Left cardiac atrium (tissue), 4 donors: ENCODE measurements at places on chromosomes 3 and 15. TPM values are rescaled to one million over a fixed set of nuclear protein-coding genes. Genes with fewer than 3 reads are reported as not detected.

The IMPDH2 gene
- 60.2 TPM for total RNA-seq

The CFAP100 gene
- not detected for total RNA-seq

The LMCD1 gene
- total RNA-seq = 63.7 TPM

The ABHD17C gene
- 3.3 TPM for total RNA-seq

The ALPK3 gene
- 75.7 TPM for total RNA-seq

The RPP14 gene
- total RNA-seq = 24.2 TPM

The SGO1 gene
- total RNA-seq = 0.80 TPM

The TM4SF18 gene
- 13.2 TPM for total RNA-seq

The RTP1 gene
- not detected for total RNA-seq

The C2CD4B gene
- total RNA-seq = 4.1 TPM

The ZMAT3 gene
- 17.1 TPM for total RNA-seq

The PDZRN3 gene
- 60.6 TPM for total RNA-seq

The CHST2 gene
- 6.7 TPM for total RNA-seq

The DCUN1D1 gene
- total RNA-seq = 30.5 TPM

The SLC9C1 gene
- 1.4 TPM for total RNA-seq

The ADAMTS17 gene
- total RNA-seq = 6.3 TPM

The EPHB3 gene
- total RNA-seq = 1.6 TPM

The P2RY14 gene
- total RNA-seq = 1.5 TPM
